Mucosa of gallbladder (tissue), 1 donor: ENCODE measurements at places on chromosomes 6 and 20. TPM values are rescaled to one million over a fixed set of nuclear protein-coding genes. Genes with fewer than 3 reads are reported as not detected.

- DNase-seq = no peak
Measured at GRCh38 chr20:24545168-24545567, 75.7 kb downstream of the SYNDIG1 start.

DNA sequence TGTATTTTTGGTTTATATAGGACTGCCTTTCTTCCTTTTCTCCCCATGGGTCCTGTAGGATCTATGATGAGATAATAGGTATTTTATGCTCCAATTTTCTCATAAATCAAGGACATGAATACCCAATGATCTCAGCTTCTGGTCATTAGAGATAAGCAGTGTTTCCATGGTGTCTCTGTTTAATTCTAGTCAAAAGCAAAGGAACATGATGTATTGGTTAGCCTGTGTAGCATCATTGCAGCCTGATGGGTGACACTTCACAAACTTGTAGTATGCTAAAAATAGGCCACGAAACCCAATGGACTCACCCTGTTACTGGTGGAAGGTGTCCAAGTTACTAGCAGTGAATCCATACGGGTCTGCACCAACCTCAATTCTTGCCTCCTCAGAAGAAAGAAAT, 116.2 kb upstream of the SNX9 start:
- no peak for DNase-seq

Gene LST1
- total RNA-seq = 18.4 TPM

- no peak for DNase-seq
Measured at GRCh38 chr6:116922853-116923548, 46.0 kb downstream of the RFX6 start.

GRCh38 chr20:24960861-24961260, 11.8 kb downstream of the CST7 start:
- no peak for DNase-seq

Gene CYP24A1
- not detected for total RNA-seq

Gene ELOVL4
- total RNA-seq = 1.5 TPM

Gene C2
- total RNA-seq = 14.8 TPM

- DNase-seq = no peak
Measured at GRCh38 chr6:110714143-110714542, 101.1 kb downstream of the CDK19 start.

DNA sequence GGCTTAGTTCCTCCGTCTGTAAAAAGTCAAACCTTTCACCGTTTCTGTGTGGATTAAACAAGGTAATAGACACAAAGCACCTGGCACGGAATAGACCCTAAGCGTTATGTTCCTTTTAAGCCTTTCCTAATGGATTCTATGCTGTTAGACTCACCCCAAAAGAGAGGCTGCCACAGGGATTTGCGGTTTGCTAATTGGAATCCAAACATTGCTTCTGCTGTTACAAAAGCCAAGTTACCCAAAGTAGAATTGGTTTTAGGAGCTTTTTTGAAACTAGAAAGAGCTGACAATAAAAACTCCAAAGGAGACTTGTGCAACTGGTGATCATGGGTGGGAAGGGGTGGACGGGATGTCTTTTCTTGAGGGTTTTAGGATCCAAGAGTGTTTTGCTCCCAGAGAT, 178.0 kb downstream of the BMP7 start:
- no peak for DNase-seq

- no peak for DNase-seq
Measured at GRCh38 chr6:52580905-52581304, 4.0 kb upstream of the TRAM2 start.

DNA sequence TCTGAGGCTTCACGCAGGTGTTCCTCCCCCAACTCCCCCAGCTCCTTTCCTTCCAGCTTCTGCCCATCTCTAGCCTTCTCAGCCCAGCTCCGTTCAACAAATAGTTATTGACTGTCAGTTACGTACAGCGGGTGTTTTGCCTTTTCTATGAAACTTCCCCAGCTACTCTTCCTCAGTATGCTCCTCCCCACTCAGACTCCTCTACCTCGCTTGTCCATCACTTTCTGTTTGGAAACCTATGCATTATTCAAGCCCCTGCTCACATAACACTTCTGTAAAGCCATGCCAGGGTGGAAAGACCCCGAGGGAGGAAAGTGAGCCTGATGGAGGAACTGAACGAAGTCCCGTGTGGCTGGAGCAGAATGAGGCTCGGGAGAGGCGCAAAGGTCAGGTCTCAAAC, 44.2 kb upstream of the NR2E1 start:
- no peak for DNase-seq

DNA sequence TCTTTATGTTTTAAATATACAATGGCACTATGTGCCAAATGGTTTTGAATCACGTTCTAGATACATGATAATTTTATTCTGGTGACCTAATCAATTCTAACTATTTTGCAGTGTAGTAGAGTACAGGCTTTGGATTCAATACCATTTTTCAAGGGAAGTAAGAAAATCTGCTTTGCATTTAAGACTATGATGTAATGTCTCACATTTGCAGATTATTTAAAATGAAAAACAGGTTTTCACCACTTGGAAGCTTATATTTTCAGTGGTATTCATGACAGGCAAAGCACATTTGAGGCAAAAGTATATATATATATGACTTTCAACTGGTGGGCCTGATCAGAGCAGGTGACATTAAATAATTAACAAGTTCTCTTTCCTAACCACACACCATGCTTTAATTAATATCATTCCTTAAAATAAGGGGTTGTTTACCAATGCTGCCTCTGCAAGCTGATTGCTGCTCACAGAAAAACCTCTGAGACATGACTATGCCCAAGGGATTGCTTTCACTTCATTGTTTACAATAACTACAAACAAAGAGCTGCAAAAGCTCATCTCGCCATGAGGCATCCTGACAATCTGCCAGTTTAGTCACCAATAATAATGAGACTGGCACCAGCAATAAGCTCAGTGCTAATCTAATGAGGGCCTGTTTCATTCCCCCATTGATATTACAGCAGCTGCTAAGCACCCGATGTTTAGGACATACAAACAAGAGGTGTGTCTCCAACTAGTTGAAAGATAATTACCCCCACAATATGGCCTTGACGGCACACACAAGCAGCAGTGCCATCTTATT, 1176.0 kb upstream of the GJE1 start:
- DNase-seq = no peak

Gene MTHFD1L
- 10.7 TPM for total RNA-seq

Gene DEFB132
- not detected for total RNA-seq

- DNase-seq = no peak
Measured at GRCh38 chr6:94785514-94785913, 791.8 kb upstream of the MANEA start.

DNA sequence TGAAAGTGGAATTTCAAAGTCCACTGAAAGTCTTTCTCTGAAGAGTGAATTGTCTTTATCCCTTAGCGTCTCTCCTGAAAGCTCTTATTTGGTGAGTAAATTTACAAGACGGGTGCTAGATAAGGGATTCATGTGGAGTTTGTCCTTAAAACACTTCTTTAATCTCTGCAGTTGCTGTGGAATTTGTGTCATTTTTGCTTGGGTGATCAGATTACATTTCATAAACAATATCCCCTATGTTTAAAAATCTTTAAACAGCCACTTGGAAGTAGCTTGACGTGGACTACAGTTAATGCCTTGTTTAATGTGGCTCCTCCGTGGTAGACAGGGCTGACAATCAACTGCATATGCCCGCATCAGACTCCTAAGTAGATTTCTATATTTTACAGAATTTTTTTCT, 175.4 kb upstream of the ZNF217 start:
- no peak for DNase-seq

- peak; percentile 88 for DNase-seq
Measured at GRCh38 chr6:36906539-36907325, 21.0 kb downstream of the C6orf89 start.

Gene GSTA2
- 113 TPM for total RNA-seq

DNA sequence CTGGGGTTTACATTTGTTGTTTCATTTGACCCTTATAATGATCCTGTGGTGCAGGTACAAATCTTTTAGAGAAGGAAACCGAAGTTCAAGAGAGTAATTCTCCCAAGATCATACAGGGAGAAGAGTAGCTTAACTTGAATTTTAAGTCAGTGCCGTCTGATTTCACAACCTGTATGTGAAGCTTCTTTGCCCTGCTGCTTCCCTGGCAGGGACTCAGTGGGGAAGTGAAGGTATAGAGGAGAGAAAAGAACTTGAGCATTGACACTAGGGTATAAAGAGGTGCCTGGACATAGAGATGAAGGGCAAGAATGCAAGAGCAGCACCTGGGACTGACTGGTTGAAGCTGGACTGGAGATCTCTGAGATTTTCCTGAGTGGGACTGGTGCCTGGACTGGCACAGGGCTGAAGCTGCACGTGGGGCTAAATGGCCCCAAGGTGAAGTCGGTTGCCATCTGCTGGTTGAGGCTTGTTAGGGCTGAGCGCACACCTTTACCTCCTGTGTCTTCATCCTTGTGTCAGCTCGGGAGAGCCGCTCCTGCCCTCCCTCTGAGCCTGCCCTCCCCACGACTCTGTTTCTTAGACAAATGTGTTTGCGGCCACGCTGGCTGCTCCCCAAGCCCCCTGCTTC, 41.8 kb downstream of the FARS2 start:
- DNase-seq = peak; percentile 65

DNA sequence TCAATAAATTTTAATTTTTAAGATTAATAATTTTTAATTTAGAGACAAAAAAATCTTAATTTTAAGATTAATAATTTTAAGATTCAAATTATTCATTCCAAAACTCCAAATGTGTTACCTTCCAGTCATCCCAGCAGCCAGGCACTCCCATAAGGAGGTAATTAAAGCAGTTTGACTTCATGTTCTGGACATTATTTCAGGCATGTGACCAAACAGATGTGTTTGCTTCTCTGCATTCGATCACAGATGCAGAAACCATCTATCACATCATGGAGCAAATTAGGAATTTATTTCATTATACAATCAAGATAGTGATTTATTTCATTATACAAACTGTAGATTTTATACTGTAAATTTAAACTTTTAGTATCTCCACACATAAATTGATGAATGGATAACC, 150.3 kb downstream of the AKAP7 start:
- no peak for DNase-seq

Gene PAK5
- total RNA-seq = 12.5 TPM

DNA sequence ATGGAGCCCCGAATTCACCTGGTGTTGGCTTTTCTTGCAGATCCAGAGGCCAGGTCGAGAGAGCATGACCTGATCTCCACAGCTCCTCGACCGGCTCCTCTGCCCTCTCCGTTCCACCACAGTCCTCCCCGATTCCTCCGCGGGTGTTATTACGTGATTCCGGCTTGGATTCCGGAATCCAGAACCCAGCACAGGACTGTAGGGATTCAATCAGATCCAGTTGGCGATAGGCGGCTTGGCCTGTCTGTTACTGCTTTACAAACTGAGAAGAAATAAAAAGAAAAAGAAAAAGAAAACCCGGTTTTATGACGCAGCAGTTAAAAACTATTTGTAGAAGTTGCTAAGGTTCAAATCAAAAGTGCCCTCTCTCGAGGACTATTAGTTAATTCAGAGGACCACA, 222.7 kb downstream of the EYA2 start:
- DNase-seq = no peak

- no peak for DNase-seq
Measured at GRCh38 chr20:64111841-64112641, 4.7 kb upstream of the NPBWR2 start.

Gene TLDC2
- total RNA-seq = 9.7 TPM

DNA sequence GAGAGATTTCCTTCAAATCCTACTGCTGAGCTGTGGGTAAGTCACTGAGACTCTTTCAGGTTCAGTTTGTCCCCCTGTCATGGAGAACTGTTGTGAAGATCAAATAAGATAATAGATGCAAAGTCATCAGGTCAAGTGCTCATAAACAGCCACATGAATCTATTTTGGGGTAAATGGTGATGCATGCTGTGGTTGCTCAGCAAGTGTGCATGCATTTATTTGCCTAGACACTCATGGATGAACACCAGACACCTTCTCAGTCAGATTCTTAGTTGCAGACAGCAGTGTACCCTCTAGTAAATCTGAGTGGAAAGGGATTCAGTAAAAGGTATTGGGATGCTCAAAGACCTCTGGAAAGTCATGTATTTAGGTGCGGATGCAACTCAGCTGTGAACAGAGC, 168.0 kb upstream of the FOXA2 start:
- DNase-seq = no peak

GRCh38 chr20:62924442-62925075, 1.7 kb downstream of the DIDO1 start:
- no peak for DNase-seq

- DNase-seq = no peak
Measured at GRCh38 chr20:10621149-10621548, 52.6 kb downstream of the JAG1 start.

DNA sequence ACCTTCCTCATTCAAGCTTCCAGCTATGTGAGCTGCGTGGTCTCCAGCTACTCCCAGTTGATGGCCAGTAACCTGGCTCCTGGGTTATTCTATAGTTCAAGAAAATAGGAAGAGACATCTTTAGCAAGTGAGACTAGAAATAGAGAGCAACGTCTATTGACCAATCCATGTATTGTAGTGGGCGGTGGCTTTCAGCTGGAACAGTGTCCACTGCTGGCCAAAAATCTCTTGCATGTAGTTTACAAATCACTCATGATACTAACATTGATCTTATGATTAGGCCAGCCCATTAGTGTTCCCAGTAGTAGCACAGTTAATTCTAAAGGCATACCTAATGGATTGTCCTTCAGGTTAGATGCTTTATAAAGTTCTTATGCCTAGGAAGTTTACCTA, 58.9 kb upstream of the SCP2D1 start:
- no peak for DNase-seq

Gene RBM24
- 4.2 TPM for total RNA-seq

Gene CYP39A1
- total RNA-seq = 18.5 TPM

DNA sequence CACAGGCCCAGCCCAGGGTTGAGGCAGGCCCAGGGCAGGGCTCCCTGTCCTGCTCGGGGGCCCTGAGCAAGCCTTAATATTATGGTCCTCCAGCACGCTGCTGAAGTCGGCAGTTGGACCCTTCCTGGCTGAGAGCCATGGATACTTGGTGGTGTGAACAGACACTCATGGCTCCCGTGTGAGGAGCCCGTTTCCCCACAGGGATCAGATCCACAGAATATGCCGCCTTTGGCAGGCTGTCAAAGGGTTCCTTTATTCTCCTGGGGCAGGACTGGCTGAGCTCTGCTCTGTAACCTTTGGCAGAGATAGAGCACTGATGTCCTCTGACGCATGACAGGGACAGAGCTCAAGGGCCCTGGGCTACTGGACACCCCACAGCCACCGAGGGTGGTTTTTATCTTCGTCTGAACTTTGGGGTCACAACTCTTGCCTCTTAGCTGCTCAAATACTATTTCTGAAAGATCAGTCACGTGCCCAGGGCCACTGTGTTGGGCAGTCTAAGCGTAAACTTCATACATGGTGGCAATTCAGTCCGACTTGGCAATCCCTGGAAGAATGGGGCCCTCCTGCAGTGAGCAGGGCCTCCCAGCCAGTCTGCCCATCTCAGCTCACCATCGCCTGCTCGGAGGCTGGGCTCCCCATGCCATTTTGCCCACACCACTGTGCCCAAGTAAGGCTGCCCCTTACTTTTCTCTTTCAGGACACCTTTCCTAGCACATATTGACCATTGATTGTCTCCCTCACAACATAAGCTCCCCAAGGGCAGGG, 49.1 kb downstream of the TTI1 start:
- DNase-seq = peak; percentile 29

DNA sequence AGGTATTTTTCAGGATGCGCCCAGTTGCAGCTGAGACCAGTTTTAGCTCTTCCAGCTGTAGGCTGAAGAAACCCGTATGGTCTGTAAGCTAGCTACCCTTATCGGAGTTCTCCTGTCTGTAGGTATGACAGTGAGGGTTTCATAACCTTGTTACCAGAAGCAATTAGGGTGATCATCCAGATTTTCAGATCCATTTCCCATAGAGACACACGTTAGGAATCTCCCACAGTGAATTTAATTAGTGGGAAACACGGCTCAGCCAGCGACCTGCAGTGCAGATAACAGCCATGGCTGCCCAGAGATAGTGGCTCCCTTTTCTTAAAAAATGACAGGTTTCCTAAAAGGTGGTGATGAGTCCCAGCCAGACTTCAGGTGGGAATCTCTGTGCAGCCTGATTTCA, 111.1 kb downstream of the BTBD3 start:
- no peak for DNase-seq
